ENCODE measurements at places on chromosomes 3 and 15.

DNA sequence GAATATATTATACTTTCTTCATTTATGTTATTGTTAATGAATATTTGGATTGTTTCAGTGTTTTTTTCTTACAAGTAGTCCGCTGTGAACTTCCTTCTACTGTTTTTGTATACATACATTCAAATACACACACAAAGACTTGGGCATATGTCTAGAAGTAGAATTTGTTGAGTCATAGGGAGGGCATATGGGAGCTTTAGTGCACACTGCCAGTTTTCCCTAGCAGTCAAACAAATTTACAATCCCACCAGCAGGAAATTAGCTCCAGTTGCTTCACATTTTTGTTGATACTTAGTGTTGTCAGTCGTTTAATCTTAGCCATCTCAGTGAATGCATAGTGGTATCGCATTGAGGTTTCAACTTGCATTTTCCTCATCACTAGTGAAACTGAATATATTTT is 492.3 kb downstream of the DIPK2A start:
- DNase-seq: no peak

- DNase-seq: no peak
Measured at GRCh38 chr3:120429921-120430361, 20.9 kb downstream of the FSTL1 start.

DNA sequence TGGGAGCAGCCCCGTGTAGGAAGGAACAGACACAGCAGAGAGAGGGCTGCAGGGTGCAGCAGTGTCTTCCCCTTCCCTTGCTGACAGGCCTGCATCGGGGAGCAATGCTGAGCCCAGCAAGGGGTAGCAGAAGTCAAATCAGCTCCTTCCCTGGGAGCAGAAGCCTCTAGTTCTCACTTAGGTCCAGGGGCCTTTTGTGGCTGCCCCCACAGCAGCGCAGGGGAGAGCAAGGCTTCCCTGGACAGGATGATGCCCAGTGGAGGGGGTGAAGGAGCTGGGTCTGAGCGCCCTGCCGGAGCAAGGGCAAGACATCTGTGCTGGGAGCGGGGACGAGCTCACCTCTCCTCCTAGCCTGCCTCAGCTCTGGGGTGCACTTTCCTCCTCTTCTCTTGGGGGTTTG is 827 bp downstream of the PLCB2 start:
- DNase-seq: no peak

DNA sequence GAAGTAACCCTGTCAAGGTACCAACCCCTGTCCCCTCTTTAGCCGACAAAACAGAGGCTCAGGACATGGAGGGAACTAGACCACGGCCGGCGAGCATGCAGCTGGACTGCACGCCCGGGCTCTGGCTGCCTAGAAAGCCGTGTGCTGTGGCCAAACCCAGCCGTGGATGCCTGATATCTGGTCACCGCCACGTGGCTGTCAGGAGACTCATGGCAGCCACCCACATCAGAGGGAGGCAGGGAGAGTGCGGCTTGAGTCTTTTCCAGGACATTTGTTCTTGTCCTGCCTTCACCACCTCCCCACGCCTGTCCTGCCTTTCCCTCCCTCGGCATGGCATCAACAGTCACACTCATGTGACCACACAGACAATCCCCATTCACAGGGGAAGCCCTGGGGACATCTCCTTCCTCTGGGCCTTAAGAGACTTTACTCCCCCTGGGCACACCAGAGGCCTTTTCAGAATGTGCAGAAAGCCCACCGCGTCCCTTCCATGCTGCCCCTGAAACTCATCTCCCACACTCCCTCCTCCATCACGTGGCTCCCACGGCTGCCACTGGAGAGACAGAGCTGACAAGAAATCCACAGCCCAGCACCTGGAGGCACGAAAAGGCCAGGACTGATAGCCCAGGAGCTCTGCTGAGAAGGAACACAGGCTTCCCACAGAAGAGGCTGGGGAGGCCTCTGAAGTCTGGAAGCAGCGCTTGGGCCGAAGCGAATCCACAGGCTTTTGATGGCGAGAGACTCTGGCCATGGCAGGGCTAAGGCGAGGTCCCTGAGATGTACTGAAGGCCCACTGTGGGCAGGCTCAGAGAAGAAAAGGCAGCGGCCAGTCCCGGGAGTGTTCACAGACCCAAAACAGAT is 71.2 kb upstream of the IQSEC1 start:
- no peak for DNase-seq

DNA sequence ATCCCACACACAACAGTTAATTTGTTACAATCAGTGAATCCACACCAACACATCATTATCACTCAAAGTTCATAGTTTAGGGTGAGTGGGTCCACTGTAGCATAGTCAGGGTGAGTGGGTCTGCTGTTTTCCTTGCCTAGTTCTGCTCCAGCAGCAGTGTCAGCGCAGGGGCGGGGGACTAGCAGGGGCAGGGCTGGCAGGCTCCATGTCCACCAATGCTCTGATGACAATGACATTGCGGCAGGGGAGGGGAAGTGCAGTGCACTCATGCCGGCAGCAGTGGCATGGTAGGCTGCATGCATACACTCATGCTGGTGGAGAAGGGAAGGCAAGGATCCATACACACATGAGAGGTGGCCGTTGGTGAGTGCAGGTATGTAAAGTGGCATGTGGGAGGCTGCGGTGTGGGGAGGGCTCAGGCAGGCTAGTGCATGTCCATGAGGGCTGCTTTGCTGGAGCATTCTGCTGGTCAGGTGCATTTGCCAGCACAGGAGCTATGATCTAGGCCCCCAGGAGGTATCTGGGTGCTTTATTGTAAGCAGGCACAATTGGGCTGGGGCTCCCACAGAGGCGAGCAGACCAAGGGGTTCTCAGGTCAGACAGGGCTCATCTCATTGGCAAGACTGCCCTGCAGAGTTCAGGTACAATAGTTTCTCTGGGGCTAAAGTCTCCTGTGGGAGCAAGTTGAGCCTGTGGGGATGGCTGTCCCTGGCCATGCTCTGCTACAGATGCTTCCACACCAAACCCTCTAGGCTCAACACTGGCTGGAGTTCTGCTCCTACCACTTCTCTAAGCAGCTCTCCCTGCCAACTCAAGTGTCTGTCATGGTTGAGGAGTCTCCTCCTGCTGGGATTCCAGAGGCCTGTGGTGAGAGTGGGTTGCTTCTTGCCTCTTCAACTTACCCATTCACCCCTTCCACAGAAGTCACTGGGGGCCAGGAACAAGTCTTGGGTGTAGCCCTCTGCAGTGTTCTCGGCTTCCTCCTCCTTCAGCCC is 81.3 kb downstream of the KCNAB1 start:
- DNase-seq: no peak
